ENCODE measurements at places on chromosomes 6 and 20.

- DNase-seq = no peak
Observed at GRCh38 chr6:164331026-164331425, 916.5 kb downstream of the QKI start.

DNA sequence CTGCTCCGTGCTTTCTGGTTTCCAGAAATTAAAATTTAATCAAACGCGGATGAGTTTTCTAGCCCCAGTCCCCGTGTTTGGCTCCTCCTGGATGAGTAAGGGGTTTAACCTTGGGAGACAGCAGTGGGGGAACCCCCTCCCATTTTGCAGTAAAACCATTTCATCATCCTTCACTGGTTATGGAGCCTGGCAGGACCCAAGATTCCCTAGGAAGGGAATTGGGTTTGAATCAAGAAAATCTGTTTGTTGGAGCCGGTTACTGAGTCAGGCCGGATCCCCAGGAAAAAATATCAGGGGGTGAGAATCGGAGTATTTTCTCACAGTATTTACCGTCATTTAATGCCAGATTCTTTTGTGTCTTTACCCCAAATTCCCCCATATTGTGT lies 754 bp downstream of the YWHAB start:
- no peak for DNase-seq

GRCh38 chr20:54295686-54296085 lies 87.8 kb downstream of the PFDN4 start:
- DNase-seq = no peak

DNA sequence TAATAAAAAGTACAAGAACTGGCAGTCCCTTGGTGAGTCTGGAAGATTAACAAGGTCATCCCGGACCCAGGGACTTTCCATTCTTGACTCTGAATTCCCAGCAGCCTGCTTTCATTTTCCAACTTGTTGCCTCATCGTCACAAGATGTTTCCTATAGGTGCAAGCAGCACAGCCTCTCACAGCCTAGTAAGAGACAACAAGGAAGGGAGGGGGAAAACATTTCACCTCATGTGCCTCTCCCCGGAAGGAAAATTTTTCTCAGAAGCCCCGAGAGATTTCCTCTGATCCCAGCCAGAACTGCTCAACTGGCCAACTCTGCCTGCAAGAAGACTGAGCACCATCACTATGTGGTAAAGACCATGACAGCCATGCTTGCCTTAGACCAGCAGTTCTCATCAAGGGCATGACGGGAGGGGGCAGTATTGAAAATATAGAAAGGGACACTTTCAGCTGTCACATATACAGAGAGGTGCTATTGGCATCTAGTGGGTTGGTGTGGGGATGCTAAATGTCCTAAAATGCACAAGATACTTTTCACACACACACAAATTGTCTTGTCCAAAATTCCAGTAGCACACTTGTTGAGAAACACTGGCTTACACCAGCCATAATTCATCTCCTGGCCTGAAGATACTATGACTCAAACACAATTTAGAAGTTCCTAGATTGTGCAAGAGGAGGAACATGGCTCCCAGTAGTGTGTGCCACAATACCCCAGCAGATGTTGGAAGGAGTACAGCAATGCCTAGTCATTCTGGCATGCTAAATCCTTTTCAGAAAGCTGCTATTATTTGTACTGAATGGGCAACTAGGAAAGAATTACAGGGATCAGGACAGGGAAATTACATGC lies 10.8 kb upstream of the WTAP start:
- DNase-seq = no peak

GRCh38 chr6:108068182-108068581 lies 6.4 kb downstream of the OSTM1 start:
- DNase-seq = no peak

DNA sequence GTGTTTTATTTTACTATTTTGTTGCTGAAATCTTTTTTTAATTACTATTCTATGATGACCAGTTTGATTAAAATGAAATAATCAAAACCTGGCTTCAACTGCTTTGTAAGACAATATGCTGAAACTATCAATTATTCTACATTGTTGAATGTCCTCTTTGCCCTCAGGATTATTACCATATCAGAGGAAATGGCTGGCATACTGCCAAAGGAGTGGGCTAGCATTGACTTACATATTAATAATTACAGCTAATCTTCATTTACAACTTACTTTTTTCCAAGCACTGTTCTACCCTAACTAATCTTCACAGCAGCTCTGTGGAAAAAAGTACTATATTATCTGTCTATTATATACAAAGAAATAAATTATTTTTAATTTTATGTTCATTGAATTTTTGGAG lies 560.5 kb downstream of the BCKDHB start:
- no peak for DNase-seq

- peak; percentile 75 for DNase-seq
Observed at GRCh38 chr20:49982346-49983122, at the start of gene SNAI1. SNAI1 (plus strand) TSS chr20:49982980; CDS start chr20:49983060, 80 bp downstream.

GRCh38 chr6:148735989-148736388 lies 10.8 kb upstream of the UST start:
- DNase-seq = no peak

- no peak for DNase-seq
Observed at GRCh38 chr6:79040083-79040482, 38.0 kb downstream of the PHIP start.

- DNase-seq = peak; percentile 59
Observed at GRCh38 chr20:53949319-53949839, 121.0 kb downstream of the BCAS1 start.

- no peak for DNase-seq
Observed at GRCh38 chr6:108916026-108916686, 67.9 kb downstream of the ARMC2 start.

- DNase-seq = no peak
Observed at GRCh38 chr6:20655317-20655716, 121.1 kb downstream of the CDKAL1 start.

GRCh38 chr20:62760856-62761758 lies 35.2 kb upstream of the MRGBP start:
- DNase-seq = no peak

- no peak for DNase-seq
Observed at GRCh38 chr20:10040070-10040975, 5.5 kb downstream of the ANKEF1 start.

- DNase-seq = no peak
Observed at GRCh38 chr6:91149956-91150705, 563.3 kb upstream of the MAP3K7 start.

DNA sequence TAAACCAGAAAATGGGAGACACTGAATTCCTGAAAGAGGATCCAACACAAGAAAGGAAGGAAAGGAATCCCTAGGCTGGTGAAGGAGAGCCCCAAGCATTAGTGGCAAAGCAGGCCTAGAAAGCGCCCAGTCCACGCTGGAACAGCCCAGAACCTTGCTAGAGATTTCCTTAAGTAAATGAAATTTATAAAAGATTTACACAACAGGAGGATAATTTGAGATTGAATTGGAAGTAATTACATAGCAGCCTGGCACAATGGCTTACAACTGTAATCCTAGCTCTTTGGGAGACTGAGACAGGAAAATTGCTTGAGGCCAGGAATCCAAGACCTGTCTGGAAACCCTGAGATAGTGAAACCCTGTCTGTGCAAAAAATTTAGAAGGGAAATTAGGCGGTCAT lies 26.8 kb upstream of the C20orf144 start:
- DNase-seq = no peak

DNA sequence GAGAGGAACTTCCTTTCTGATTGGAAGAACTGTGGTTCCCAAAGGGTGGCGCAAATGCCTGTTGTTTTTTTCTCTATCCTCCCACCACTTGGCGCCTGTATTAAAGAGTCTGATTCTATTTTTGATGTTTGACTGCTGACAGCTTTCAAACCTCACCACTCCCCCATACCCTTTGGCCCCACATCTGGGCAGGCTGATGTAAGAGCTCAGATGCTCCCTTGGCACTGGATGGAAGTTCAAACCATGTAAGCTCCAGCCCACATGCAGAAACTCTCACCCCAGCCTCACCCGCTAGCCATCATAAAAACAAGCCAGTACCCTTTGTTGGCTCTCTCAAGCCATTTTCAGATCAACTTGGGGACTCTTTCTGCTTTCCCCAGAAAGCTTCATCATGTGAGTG lies 20.0 kb upstream of the TMEM14A start:
- DNase-seq = no peak

- no peak for DNase-seq
Observed at GRCh38 chr20:47228654-47229053, 127.8 kb downstream of the ZMYND8 start.

DNA sequence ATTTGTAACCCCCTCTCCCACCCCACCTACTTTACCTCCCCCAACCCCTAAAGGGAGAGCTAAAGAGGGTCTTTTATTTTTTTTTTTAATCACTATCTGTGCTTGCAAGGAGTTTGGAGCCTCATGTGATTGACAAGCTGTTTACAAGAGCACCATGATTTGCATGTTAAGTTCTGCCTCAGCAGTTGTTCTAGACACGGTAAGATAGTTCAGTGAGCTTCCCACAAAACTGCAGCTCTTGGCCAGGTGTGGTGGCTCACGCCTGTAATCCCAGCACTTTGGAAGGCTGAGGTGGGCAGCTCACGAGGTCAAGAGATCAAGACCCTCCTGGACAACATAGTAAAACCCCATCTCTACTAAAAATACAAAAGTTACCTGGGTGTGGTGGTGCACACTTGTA lies 5.0 kb upstream of the PXDC1 start:
- no peak for DNase-seq

- no peak for DNase-seq
Observed at GRCh38 chr6:17688481-17688880, 18.2 kb downstream of the NUP153 start.

DNA sequence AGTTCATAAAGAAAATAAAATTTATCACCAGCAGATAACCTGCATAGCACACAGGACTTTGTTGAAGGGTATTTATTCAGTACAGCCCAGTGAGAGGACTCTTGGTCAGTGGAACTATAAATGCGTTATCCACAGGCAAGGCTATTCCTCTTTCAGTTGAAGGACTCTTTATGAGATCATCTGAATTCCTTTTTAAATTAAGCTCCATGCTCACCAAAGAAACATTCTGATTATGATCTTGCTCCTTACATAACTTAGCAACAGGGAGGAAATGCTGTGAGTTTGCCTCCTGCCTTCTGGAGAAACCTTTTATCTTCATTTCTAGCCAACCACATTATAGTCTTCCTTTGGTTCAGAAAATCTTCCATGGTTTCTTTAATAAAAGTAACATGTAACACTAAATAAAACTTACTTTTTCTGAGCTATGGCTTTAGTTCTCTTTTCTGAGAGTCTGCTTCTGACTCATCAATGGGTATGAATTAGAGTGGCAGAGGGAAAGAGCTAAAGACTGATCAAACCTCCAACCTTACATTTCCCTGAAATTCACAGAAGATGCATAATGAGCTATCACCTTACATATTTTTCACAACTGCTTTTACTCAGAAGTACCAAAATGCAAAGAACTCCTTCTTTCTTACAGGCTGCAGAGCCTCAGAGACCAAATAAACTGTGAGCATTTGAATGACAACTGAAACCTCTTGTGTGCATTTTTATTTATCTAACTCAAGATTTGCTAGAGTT lies 267.2 kb downstream of the ADGRG6 start:
- no peak for DNase-seq

- DNase-seq = no peak
Observed at GRCh38 chr6:8113131-8113654, 10.8 kb upstream of the EEF1E1 start.

- DNase-seq = no peak
Observed at GRCh38 chr20:63176034-63176426, 39.9 kb downstream of the YTHDF1 start.

GRCh38 chr6:132750455-132751248 lies 7.1 kb downstream of the VNN2 start:
- DNase-seq = no peak

DNA sequence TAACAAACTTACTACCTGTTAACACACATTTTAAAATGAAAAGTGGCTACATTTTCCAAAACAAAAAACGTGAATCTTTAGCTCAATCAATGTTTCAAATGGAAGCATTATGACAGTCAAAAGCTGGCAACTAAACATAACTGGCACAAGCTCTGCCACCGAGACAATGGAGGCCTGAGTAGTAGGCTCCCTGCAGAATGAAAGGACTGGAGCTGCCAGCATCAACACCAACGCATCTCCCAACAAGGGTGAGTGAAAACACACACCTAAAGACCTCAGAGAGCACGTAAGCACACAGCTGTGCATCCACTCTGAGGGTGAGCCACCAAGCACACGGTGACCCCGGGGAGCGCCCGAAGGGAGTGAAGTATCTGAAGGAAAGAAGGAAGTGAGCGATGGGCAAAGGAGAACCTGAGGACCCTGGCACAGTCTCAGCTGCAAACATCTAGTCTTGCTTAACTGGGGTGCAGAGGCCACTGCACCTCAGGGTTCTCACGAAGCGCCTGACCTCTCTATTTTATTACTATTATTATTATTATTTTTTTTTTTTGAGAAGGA lies 1.6 kb upstream of the ADRM1 start:
- DNase-seq = no peak

DNA sequence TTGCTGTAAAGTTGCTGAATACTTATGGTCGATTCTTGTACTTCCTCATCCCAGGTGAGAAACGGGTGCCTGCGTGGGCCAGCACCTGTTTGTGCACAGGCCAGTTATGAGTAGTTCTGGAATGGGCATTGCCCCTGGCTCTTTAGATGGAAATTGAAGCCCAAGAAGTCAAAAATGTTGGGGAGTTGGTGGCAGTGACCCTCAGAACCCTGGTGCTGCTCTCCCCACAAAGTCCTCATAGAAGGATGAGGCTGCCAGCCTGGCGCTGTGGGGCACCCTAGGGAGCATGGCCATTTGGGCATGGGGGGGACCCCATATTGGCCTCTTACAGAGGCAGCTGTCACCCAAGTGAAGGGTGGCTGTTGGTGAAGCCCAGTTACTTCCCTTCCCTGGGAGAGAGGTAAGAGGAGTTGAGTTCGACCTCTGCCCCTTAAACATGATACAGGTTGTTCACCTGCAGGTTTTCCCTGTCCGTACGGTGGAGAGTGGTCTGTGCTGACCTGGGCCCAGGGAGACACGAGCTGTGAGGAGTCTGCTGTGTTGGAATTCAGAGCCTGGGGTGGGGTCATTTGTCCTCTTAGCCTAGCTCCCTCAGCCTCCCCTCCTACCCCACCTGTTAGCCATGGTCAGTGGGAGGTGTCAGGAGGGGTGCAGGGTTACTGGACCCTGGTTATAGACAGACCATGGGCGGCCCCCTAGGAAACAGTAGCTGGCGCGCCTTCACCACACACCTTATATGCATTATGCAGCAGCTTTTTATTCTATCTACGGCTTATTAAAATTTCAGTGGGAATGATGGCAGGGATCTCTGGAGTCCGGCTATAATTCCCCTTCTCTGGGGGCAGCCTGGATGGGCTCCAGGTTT lies 4.9 kb downstream of the HMGA1 start:
- DNase-seq = no peak

DNA sequence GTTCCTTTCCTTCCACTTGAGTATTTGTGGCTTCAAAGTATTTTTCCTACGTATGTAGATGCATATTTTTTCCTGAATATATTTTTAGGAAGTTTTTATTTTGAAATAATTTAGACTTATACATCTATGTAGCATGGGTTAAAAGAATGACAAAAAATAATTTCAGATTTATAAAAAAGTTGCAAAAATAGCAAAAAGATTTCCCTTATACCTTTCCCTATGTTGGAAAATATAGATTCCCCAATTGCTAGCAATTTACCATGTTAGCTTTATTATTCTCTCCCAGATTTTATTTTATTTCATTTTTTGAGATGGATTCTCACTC lies 69.8 kb downstream of the SCAND1 start:
- DNase-seq = no peak

- DNase-seq = no peak
Observed at GRCh38 chr20:4243071-4243470, 227.7 kb upstream of the RNF24 start.

GRCh38 chr6:162638931-162639574 lies 88.5 kb downstream of the PRKN start:
- DNase-seq = no peak
